ENCODE measurements at places on chromosomes 5 and 9. TPM values are rescaled to one million over a fixed set of nuclear protein-coding genes. Genes with fewer than 3 reads are reported as not detected.
A peak's percentile ranks its signal among the peaks of the same experiment; 100 is the strongest.

GRCh38 chr5:149438281-149438680, 59.2 kb upstream of the IL17B start:
- no peaks in the 10 kb centered on the region for H3K27me3 ChIP-seq
- no peak overlapping the region for H3K27ac ChIP-seq
- no peaks in the 10 kb centered on the region for H3K36me3 ChIP-seq
- no peaks in the 10 kb centered on the region for H3K4me1 ChIP-seq

DNA sequence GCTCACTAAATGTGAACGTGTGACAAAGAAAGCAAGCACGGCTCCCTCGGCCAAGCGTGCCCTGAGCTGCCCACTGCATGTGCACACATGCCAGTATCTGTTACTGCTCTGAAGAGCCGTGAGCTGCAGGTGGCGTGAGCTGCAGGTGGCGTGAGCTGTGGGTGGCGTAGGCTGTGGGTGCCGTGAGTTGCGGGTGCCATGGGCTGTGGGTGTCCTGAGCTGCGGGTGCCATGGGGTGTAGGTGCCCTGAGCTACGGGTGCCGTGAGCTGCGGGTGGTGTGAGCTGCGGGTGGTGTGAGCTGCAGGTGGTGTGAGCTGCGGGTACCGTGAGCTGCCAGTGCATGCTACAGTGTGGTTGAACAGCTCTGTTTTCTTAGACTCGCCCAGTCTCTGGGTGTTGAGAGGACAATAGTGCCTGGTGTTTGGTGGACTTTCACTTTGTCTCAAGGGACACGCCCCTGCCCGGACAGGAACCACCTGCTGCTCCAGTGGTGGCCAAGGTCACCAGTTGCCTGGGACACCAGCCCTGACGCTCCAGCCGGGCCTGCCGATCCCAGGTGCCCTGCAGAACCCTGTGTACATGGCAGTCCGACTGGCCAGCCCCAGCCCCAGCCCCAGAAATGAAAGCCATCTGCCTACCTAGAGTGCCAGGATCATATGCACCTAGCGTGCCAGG, 6.7 kb downstream of the CCDC187 start:
- H3K27ac ChIP-seq: no peak overlapping the region
- DNase-seq: no peak
- H3K4me1 ChIP-seq: no peaks in the 10 kb centered on the region
- no peaks in the 10 kb centered on the region for H3K27me3 ChIP-seq
- H3K4me3 ChIP-seq: no peak overlapping the region

DNA sequence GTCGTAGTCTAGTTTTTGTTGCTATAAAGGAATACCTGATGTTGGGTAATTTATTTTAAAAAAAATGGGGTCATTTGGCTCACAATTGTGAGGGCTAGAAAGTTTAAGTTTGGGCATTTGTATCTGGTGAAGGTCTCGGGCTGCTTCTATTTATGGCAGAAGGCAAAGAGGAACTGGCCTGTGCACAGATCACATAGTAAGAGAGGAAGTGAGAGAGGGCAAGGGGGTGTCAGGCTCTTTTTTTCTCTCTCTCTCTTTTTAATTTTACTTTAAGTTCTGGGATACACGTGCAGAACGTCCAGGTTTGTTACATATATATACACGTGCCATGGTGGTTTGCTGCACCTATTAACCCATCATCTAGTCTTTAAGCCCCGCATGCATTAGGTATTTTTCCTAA, 453.3 kb downstream of the DIRAS2 start:
- no peak overlapping the region for H3K4me3 ChIP-seq
- no peak overlapping the region for H3K27ac ChIP-seq
- no peaks in the 10 kb centered on the region for H3K4me1 ChIP-seq
- H3K36me3 ChIP-seq: no peaks in the 10 kb centered on the region
- no peaks in the 10 kb centered on the region for H3K27me3 ChIP-seq
- no peak for DNase-seq

GRCh38 chr5:158174918-158175851, 316.2 kb upstream of the CLINT1 start:
- no peak for DNase-seq
- no peaks in the 10 kb centered on the region for H3K27me3 ChIP-seq
- H3K27ac ChIP-seq: no peak overlapping the region
- no peaks in the 10 kb centered on the region for H3K4me1 ChIP-seq
- no peak overlapping the region for H3K4me3 ChIP-seq

The KCNN2 gene
- total RNA-seq: 10.0 TPM

The KIF4B gene
- total RNA-seq: not detected

GRCh38 chr5:73674669-73675004, 48.6 kb downstream of the ARHGEF28 start:
- H3K27ac ChIP-seq: peak overlapping the region; percentile 77
- no peaks in the 10 kb centered on the region for H3K36me3 ChIP-seq
- no peak for DNase-seq
- no peaks in the 10 kb centered on the region for H3K4me1 ChIP-seq

All from ascending aorta (tissue), 2 donors.